HFF-Myc (cell line): ENCODE measurements at places on chromosomes 16 and 17.

DNA sequence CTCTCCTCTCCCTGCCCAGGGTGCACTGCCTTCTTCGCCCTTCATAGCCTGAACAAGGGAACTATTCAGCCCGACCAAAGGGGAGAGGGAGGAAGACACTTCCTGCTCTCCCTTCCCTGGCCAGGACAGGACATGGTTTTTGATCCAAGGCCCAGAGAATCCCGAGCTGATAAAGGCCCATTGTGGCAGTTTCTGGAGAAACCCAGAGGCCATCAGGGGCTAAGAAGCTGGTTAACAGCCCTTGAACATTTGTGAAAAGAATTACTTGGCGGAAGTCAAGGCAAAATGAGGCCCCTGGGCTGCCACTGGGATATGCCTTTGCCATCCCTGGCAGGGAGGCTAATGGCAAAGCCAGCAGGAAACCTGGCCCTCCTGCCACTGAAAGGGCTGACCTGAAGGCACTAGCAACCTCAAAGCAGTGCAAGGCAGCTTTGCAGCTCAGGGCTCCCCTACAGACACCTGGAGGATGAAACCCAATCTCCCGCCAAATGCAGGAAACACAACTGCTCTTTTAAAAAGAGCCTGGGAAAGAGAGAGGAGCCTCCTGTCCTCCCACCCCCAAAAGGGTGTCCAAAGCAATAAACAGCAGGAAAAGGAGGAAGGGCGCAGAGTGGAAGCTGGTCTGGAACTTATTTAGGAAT, 12.6 kb downstream of the PHB1 start:
- DNase-seq: no peak

DNA sequence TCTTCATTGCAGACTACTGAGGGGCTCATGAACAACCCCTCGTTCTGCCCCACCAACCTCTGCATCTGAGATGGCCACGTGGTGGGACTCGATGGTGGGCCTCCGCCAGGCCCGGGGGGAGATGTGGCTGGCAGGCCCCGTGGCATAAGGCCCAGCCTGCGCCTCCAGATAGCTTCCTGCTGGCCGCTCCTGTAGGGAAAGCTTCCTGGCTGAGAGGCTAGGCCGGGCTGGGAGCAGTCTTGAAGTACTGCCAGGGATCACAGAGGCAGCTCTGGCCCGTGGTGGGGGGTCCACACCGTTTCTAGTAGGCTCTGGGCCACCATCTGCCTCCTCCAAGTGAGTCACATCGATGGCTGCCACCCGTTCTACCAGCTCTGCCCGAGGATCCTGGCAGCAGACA, 7.6 kb downstream of the CAMKK1 start:
- DNase-seq: no peak

- peak; percentile 86 for DNase-seq
Measured at GRCh38 chr17:66580956-66581391, 253.9 kb upstream of the CACNG5 start.

- no peak for DNase-seq
Measured at GRCh38 chr17:61645920-61646319, 54.9 kb upstream of the NACA2 start.
